Renal cortex interstitium (tissue), 15 donors: ENCODE measurements at places on chromosomes 11 and 22. TPM values are rescaled to one million over a fixed set of nuclear protein-coding genes. Genes with fewer than 3 reads are reported as not detected.

- DNase-seq = no peak
Observed at GRCh38 chr11:64885367-64886286, 7.2 kb upstream of the EHD1 start.

GRCh38 chr22:38699784-38700183, 959 bp downstream of the JOSD1 start:
- no peak for DNase-seq

DNA sequence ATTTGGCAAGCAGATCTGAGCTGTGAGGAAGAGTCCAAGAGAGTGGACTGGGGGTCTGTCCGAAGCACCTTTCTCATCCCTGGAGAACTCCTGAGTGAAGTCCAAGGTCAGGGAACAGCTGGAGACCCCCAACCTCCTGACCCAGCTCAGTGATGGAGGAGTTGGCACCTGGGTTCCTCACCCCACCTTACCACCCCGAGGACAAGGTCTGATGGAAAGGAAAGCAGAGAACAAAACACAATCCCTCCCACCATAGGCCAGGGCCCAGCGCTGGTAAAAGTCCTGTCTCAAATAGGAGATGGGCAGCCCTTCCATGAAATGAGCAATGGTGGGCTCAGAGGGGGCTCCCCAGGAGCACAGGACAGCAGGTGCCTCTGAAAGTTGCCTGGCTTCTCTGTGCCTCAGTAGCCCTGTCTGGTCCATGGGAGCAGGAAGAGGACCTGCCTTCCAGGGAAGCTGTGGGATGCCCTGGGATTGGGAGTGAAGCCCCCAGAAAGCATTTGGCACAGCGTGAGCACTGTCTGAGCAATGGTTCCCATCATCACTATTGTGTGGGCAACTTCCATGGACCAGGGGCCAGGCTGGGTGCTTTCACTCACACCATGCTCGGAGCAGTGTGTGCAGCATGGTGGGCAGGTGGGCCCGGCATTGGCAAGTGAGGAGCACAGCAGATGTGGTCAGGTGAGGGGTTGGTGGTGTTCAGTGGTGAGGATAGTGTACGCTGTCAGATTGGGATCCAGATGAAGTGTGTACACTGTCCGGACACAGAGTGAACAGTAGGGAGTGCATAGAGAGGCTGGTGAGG, 7.5 kb downstream of the TRIM29 start:
- no peak for DNase-seq

DNA sequence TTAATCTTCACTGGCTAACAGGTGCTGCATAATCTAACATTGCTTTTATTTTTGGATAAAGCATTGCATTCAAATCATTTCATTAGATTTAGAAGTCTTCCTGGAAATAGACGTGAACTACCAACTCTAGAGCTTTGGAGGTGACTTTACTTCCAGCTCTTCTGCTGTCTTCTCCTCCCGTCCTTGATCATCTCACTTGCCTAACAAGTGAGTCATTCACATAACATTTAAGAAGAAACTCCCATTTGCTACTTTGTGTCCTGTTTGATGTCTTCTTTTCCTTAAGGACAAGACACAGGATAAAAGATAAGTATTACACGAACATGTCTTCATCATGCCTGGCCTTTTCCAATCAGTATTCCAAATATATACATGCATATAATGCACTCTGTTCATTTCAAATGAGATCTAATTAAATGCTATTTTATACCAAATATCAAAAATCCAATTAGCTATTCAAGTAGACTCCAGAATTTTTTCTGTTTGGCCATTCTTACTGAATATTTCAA, 88.3 kb downstream of the BDNF start:
- DNase-seq = no peak

DNA sequence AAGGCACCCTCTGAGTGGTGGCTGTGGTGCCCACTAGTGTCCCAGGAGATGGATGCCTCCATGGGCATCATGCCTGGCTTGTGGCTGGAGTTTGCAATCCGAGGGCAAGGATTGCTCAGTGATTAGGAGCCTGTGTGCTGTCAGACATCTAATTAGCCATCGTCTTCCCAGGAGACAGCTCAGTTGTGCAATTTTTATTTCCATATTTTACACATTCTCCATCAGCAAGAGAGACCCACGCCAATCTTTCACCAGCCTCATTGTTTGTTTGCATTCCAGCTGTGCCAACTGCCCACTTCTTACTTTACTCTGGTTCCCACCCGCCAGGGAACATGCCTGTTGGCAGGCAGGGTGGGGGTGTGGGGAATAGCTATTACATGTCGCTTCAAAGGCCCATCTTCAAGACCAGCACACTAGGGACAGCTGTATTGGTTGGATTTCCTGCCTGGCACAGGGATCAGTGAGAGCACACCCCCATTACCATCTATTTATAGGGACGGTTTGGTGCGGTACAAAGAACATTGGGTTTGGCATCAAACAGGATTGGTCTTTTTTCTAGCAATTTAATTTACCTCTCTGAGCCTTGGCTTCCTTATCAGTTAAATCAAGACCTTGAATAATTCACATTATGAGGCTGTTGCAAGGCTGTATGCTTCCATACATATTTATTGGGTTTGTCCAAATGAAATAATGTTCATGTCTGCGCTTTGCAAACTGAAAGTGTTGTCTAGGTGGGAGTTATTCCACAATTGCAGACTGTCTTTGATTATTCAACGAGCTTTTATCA, 80.7 kb upstream of the NAV2 start:
- DNase-seq = no peak

- DNase-seq = no peak
Observed at GRCh38 chr11:45856044-45856468, 8.8 kb downstream of the CRY2 start.

GRCh38 chr11:2912498-2912897, 16.7 kb downstream of the PHLDA2 start:
- peak; percentile 25 for DNase-seq

DNA sequence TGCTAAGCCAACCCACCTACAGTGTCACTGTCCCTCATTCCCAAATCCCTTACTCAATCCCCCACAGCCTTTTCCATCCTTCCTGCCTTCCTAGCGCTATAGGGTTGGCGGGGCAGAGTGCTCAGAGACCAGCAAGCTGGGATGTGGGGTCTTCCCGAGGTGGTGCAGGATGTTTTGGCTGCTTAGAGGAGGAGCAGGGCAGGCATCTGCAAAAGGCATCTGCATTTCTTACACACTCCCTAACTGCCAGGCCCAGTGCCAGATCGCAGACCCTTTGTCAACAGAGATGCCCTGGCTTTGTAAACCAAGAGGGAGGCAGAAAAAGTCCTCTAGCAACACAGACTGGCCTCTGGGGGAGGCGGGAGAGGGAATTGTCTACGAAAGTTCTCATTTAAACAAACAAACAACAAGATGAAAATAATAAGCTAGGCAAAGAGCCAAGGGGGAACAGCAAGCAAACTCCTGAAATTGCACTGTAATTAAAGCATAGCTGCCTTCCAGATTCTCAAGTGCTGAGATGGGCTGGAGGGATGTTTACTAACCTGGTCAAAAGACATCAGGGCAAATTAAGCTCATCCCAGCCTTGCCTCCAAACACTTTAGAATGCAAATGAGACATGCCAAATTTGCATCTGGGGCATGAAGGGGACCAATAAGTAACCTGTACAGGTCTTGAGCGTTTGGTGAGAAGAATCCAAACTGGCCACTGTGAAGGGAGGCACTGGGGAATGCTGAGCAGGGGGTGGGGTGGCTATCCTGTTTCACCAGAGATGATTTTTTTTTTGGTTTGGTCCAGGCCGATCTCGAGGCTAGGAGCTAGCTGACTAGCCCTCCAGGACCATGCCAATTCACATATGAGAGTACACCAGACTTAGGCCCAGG, 38.1 kb upstream of the ADA2 start:
- DNase-seq = no peak

DNA sequence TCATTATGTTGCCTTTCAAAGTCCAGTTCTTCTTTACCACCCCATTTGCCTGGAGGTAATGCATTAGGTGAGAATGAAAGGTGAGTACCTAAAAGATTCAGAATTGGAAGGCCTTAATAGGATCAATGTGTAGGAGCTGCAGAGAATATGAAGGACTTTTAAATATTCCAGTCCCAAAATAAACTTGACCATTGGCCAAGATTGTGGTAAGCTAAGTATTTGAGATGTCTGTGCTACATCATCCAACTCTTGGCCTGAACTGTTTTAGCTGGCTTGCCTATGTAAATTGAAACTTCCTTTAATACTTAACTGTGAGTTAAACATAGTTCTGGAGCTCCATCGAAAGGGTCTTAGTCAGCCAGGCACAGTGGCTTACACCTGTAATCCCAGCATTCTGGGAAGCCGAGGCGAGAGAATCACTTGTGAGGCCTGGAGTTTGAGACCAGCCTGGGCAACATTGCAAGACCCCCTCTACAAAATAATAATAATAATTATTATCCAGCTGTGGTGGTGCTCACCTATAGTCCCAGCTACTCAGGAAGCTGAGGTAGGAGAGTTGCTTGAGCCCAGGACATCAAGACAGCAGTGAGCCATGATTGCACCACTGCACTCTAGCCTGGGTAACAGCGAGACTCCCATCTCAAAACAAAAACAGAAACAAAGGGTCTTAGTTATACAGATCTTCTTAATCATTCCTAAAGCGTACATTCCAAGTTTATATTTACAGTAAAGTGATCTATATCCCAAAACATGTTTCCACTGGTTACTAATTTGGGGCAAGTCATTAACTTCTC, 29.8 kb downstream of the MTMR3 start:
- no peak for DNase-seq

GRCh38 chr11:120959189-120959588, 64.7 kb upstream of the TBCEL start:
- no peak for DNase-seq

GRCh38 chr22:39256979-39257378, 12.2 kb upstream of the PDGFB start:
- no peak for DNase-seq

DNA sequence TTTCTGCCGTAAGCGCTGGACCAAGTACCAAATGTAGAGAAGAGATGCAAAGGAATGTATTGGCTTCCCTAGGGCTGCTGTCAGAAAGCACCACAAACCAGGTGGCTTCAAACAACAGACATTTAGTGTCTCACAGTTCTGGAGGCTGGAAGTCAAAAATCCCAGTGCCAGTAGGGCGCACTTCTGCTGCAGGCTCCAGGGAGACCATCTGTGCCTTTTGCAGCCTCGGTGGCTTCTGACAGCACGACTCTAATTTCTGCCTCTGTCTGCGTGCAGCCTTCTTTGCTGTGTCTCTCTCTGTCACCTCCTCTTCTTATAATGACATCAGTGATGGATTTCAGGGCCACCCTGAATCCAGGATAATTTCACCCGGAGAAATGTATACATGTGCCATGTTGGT, 2.8 kb downstream of the APOL6 start:
- DNase-seq = no peak

DNA sequence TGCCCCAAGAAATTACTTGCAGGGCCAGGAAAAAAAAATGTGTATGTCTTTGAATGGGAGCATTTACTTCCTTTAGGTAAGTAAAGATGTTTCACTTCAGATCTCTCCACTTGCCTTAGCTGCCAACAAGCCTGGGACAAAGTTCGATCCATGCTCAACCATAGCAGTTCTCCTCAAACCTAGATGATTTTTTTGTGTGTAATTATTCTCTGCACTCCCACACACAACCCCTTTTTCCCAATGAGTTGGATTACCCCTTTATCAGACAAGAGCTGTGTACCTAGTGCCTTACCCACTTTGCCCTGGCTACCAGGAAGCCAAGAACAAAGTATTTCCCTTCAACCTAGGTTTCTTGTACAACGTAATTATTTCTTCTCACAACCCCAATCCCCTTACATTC, 35.6 kb downstream of the TPBGL start:
- no peak for DNase-seq

- DNase-seq = no peak
Observed at GRCh38 chr11:90223248-90223585, 368 bp upstream of the CHORDC1 start.

DNA sequence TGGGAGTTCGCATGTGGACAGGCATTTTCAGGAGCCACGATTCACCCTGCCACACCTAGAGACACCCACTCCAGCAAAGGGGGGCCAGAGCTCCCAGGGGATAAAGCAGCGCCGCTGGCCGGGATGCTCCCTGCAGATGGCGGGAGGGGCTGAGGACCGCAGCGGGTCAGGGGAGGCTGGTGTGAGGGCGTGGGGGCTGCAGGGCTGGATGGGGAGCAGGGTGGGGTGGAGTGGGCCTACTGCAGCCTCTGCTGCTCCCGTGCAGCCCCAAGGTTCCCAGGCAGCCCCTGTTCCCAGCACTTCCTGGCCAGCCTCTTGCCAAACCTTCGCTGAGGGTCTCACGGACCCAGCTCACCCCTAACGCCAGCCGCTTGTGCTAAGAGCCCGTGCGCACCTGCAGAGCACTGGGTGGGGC, 13.0 kb downstream of the MUC5B start:
- DNase-seq = no peak

DNA sequence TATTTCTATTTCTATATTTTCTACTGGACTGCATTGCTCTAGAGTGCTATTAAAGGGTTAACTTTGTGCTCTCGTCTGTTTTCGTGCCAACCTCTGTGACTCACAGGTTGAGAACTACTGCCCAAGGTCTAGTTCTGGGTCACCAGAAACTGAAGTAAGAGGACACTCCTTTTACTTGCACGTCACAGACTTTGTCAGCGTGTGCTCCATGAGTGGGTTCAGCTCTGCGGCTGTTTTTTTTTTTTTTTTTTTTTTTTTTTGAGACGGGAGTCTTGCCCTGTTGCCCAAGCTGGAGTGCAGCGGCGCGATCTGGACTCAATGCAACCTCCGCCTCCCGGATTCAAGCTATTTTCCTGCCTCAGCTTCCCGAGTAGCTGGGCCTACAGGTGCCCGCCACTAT, 49.8 kb downstream of the CLMP start:
- DNase-seq = no peak

DNA sequence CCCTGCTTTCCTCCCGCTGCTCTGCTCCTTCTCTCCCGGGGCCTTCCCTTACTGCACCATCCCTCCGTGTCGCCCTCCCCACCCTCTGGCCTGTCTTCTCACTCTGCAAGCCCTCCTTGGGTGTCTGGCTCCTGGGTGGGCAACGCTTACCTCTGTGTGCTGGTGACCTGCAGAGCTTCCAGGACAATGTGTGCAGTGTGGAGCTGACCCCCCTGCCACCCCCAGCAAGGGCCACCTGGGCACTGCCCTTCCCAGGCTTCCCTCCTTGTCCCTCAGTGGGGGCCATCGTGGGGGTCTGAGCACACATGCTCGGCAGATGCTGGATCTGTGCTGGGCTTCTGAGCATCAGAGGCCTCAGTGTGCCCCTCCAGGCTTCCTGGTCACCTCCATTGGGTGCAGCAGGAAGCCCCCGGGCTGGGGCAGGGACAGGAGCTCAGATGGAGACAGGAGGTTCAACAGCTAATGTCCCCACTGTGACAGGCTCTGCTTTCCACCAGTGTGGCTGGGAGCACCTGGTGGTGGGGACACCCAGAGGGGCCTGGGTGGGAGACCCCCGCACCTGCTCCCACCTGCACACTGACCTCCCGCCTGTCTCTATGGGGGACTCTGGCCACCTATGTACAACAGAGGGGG, 7.8 kb upstream of the BRSK2 start:
- no peak for DNase-seq

The CCDC81 gene
- polyA plus RNA-seq = 0.98 TPM

The MTFP1 gene
- 14.8 TPM for polyA plus RNA-seq

The ACCS gene
- polyA plus RNA-seq = 50.1 TPM

The DDI1 gene
- polyA plus RNA-seq = not detected

The TMEM151A gene
- 0.09 TPM for polyA plus RNA-seq
